ENCODE measurements at places on chromosomes 5 and 9.

DNA sequence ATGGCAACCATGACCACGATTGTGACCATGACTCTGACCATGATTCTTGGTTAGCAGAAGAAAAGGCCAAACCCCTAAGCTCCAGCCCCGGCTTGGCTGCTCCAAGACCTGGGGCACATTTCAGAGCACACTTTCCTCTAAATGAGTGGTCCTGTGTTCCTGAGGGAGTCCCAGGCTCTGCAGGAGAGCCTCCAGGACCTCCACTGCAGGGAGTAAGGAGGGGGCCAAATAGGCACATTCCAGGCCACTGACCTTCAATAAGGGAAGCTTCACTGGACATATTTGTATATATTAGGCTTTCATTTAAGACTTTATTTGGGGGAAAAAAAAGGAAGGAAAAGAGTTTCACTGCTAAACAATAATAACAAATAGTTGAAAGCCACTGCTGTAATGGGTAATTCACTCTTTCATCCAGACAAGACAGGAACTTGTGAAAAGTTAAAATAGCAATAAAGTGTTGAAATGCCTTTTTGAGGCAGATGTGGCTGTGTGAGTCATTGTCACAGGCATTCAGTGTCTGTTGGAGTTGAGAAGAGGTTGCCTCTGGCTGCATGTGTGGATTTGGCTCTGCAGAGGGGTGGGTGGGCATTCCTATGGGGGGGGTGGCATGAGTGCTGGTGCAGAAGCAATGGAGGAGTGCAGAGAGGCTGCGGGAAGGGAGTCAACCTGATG, 63.9 kb upstream of the TGFBR1 start:
- DNase-seq, result no peak

DNA sequence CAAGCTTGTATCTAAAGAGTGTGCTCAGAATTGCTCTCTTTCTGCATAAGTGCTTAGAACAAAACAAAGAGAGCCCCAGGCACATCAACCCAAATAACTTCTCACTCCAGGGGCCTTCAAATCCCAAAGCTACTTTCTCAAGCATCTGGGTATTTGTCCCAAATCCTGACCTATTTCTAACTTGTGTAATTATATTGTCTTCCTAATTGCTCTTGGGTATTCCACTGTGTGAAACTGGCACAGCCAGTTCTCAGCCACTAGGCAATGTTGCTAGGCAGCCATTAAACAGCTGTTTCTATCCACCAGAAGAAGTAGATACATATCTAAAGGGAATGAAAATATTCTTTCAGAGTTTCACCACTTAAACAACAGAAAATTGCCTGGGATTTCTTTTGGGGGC, 198.8 kb downstream of the PRELID2 start:
- no peak for DNase-seq

DNA sequence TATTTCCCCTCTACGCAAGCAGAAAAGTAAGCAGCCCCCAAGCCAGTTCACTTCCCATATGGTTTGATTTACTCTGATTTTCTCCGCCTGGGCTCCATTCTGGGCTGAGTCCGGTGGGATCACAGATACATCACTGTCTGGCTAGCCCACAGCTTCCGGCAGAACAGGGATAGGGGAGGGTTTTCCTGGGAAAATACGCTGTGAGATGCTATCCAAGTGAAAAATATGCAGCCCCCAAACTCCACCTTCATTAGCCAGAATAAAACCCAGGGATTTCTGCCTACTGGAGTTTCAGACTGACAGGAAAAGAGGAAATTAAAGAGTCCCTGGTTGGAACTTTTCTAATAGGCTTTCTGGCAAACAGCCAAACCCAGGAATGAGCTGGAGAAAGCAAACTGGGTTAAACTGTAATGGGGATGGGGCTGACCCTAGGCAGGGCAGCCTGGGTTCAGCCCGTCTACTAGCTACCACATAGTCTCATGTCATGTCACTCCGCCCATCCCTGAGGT, 16.9 kb upstream of the NIPAL4 start:
- DNase-seq, result no peak

- no peak for DNase-seq
Measured at GRCh38 chr5:655406-655805, 37.7 kb downstream of the TPPP start.

- no peak for DNase-seq
Measured at GRCh38 chr9:27622693-27623340, 49.5 kb upstream of the C9orf72 start.

DNA sequence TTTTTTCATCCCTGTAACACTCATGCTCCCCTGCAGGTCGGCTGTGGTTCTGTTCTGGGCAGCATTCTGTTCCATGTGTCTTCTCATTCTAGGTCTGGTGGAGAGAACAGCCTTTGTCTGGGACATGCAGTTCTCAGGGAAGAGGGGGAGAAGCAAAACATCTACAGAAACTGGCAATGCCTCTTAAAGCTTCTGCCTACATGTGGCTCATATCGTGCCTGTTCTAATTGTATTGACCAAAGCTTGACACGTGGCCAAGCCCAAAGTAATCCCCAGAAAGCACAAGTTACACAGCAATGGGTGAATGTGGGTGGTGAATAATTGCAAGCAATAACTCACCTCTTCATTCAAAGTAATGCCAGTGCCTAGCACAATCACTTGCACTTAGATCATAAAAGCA, 218.2 kb upstream of the IL12B start:
- DNase-seq, result no peak

DNA sequence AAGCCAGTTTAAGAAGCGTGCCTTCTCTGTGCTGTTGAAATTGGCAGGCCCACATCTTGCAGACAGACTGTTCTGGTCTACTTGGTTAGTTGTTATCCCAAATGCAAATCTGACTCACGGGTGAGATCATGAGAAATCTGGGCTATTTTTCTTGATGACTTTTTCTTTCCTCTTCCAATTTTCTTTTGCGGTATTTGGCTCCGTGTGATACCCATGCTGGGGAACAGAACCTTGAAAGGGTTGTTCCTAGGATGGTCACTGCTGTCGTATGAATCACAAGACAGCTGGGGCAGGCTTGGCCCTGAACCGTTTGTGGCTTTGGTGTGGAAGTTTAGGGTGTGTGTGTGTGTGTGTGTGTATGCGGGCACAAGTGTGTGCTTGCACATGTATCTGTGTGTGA, 24.6 kb downstream of the PDZD2 start:
- DNase-seq, result no peak

Data from activated CD4-positive, CD25-positive, alpha-beta regulatory T cell treated with anti-CD3 and anti-CD28 coated beads, Interleukin-2, amount 50 U/mL, for 72 hours (primary cell).